GM23248 (cell line): ENCODE measurements at places on chromosomes 3 and 15. TPM values are rescaled to one million over a fixed set of nuclear protein-coding genes. Genes with fewer than 3 reads are reported as not detected.

- peak overlapping the region; percentile 71 for H3K27ac ChIP-seq
- H3K4me3 ChIP-seq: no peak overlapping the region
- H3K27me3 ChIP-seq: no peaks in the 10 kb centered on the region
- H3K36me3 ChIP-seq: no peaks in the 10 kb centered on the region
Observed at GRCh38 chr15:71279757-71280141, 164.5 kb downstream of the THSD4 start.

DNA sequence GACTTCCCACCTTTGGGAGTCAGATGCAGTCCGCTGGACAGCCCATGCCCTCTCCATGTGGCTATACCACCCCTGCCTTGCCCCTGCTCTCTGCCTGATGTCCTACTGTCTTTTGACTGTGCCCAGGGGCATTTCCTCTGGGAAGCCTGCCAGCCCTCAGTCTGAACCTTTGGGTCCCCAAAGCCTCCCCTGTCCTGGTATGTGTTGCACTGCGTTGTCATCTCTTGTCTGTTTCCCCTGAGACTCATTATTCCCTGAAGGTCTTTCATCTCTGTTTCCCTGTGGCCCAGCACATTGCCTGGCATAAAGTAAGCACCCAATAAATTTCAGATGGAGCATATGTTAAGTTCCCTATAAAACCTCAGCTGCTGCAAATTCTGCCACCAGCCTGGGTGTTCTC is 236.6 kb upstream of the CTDSPL start:
- H3K36me3 ChIP-seq: no peaks in the 10 kb centered on the region
- DNase-seq: no peak
- no peaks in the 10 kb centered on the region for H3K4me1 ChIP-seq

PRTG gene
- total RNA-seq: under 0.01 TPM in 1 of 2 replicates, not detected in the other

GRCh38 chr3:124362455-124362854 is 367.8 kb upstream of the UMPS start:
- no peaks in the 10 kb centered on the region for H3K36me3 ChIP-seq
- no peak for DNase-seq

DNA sequence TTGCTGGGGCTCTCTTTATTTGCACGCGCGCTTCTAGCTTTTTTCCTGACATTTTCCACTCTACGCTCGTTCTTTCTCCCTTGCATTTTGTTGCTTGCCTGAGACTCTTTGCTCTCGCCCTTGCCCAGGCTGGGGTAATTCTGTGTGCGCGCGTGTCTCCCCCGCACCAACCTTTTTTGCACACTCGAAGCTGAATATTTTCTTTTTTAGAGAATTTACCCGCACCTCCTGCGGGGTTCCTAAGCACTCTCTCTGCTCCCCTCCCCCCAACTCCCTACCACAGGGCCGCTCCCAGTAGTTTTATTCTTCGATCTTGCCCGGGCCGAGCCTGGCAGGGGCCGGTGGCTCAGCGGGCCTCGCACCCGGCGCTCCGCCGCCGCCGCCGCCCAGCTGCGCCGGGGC is 732 bp downstream of the FAM43A start:
- H3K4me1 ChIP-seq: peaks cover 31% of the 10 kb centered on the region
- DNase-seq: no peak
- 0 out of 2 replicates have a peak overlapping the region, but pooled peaks have one; percentile 30 for H3K27ac ChIP-seq
- peak overlapping the region; percentile 82 for H3K4me3 ChIP-seq

DPH6 gene
- 4.4 and 28.6 TPM in 2 replicates for total RNA-seq

DNA sequence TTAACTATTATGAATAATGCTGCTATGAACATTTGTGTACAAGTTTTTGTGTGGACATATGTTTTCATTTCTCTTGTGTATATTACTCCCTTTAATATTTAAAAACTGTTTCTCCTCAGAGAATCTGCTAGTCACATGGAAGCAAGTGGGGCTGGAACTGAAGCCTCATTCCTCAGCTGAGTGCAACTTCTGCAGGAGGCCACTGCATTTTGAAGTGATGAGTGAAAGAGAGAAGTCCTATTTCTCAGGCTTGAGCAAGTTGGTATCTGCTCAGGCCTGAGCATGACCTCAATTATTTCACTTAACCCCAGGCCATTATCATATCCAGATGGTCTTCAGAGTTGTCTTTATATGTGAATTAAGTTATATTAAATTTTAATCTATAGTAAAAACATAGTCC is 11.5 kb downstream of the TLR9 start:
- H3K27ac ChIP-seq: no peak overlapping the region
- no peaks in the 10 kb centered on the region for H3K27me3 ChIP-seq
- peaks cover 13% of the 10 kb centered on the region for H3K4me1 ChIP-seq
- no peak overlapping the region for H3K4me3 ChIP-seq

C2CD4A gene
- not detected in 2 replicates for total RNA-seq

- H3K27ac ChIP-seq: no peak overlapping the region
- H3K4me3 ChIP-seq: no peak overlapping the region
- DNase-seq: no peak
- peaks cover 45% of the 10 kb centered on the region for H3K4me1 ChIP-seq
Observed at GRCh38 chr3:64294771-64295170, 69.5 kb upstream of the PRICKLE2 start.

CNTN6 gene
- not detected in 2 replicates for total RNA-seq

PCCB gene
- total RNA-seq: 38.9 and 50.2 TPM in 2 replicates
